Peyer's patch (tissue), 4 donors: ENCODE measurements at places on chromosomes 4 and X. TPM values are rescaled to one million over a fixed set of nuclear protein-coding genes. Genes with fewer than 3 reads are reported as not detected.

TMEM31 gene
- total RNA-seq: not detected

C1QTNF7 gene
- 5.0 TPM for total RNA-seq

FGF16 gene
- total RNA-seq: not detected

FOXR2 gene
- total RNA-seq: not detected

HSD17B13 gene
- total RNA-seq: 4.0 TPM

TMEM144 gene
- 7.4 TPM for total RNA-seq

GPR78 gene
- not detected for total RNA-seq

DNA sequence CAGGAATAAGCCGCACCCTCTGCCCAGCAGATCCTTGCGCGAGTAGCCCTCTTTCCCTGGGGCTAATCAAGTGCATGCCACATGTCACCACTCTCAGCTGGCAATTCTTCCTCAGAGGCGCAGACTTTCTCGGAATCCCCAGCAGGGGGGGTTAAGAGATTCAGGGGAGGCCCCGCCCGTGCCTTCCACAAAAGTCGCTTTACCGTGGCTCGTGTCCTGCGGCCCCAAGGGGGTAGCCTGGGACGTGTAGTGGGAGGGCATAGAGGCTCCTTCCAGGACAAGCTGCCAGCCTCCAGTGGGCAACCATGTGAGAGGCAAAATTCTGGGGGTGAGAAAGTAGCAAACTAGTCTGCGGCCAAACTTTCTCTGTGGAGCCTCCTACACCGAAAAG, 652 bp downstream of the SRPX start:
- H3K27me3 ChIP-seq: no peaks in the 10 kb centered on the region
- no peaks in the 10 kb centered on the region for H3K4me1 ChIP-seq
- H3K4me3 ChIP-seq: peak overlapping the region; percentile 57
- H3K36me3 ChIP-seq: no peaks in the 10 kb centered on the region

DNA sequence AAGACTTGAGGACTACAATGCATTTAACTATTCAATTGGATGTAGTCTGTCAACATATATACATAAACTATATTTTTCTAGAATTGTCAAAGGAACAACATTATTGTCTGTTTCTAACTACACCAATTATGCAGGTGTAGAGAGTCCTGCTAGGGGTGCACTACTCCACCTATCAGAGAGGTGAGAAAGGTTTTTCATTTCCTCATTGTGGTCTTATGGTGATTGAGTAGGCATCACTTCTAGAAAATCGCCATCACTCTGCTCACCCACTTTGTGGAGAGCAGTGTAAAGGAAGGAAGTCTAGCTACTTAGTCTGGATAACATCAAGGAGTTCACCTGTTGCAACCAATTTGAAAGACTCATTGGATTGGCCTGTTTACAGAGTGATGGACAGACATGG, 4.4 kb upstream of the ADH1C start:
- no peak overlapping the region for H3K27ac ChIP-seq
- no peaks in the 10 kb centered on the region for H3K4me1 ChIP-seq
- H3K36me3 ChIP-seq: no peaks in the 10 kb centered on the region
- H3K4me3 ChIP-seq: no peak overlapping the region

GRCh38 chrX:107199491-107199890, 6.7 kb downstream of the NUP62CL start:
- H3K36me3 ChIP-seq: no peaks in the 10 kb centered on the region
- H3K4me3 ChIP-seq: no peak overlapping the region
- no peaks in the 10 kb centered on the region for H3K27me3 ChIP-seq
- no peak overlapping the region for H3K27ac ChIP-seq
- no peak for DNase-seq

DNA sequence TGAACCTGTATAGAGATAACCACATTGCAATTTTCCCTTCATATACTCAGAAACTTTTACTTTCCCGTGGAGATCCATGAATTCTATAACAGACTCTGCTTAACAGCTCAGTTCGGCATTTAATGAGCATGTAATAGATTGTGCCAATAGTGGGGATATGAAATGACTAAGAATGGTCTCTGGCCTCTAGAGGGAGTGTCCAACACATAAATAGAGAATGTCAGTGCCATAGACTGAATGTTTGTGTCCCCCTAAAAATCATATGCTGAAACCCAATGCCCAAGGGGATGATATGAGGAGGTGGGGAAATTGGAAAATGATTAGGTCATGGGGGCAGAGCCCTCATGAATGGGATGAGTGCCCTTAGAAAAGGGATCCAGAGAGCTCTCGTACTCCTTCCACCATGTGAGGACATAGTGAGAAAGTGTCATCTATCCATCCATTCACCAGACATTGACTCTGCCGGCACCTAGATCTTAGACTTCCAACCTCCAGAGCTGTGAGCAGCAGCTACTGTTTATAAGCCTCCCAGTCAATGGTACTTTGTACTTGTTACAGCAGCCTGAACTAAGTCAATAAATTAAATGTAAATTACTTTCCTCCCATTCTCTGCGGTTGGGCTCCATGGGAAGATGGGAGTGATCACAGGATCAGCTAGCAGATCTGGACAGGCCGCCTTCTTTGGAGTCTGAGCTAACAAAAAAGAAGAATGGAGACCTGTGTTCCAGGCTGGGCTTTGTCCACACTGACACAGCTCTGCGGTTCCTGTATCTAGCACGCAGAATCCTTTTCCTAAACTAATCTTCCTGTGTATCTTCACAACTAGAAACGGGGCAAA, 28.1 kb upstream of the HPSE start:
- H3K27ac ChIP-seq: no peak overlapping the region
- no peak overlapping the region for H3K4me3 ChIP-seq
- H3K4me1 ChIP-seq: peaks cover 5% of the 10 kb centered on the region
- no peak for DNase-seq

DNA sequence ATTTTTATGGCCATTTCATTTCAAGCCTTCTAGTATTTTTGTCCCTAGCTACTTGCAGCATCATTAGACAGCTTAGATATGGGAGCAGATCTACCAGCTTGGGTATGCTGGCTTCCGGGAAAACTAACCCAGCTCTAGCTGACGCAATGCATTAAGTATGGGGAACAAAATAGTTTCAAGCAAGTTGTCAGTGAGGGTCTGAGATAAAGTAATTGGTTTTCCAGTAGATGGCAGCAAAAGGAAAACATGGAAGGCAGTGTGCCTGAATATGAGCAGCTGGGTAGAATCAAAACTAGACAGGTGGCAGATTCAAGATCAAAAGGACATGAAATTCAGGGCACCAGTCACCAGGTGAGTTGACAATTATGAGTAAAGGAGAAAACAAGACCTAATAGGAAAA, 340.9 kb upstream of the CTSO start:
- no peaks in the 10 kb centered on the region for H3K4me1 ChIP-seq
- no peak overlapping the region for H3K4me3 ChIP-seq
- no peak overlapping the region for H3K27ac ChIP-seq
- H3K36me3 ChIP-seq: no peaks in the 10 kb centered on the region

GRCh38 chr4:116217781-116218180, 867.6 kb downstream of the TRAM1L1 start:
- H3K4me3 ChIP-seq: no peak overlapping the region
- no peaks in the 10 kb centered on the region for H3K4me1 ChIP-seq
- no peak overlapping the region for H3K27ac ChIP-seq

- H3K4me3 ChIP-seq: peak overlapping the region; percentile 73
- peaks cover 7% of the 10 kb centered on the region for H3K4me1 ChIP-seq
- peak overlapping the region; percentile 75 for H3K27ac ChIP-seq
- H3K36me3 ChIP-seq: no peaks in the 10 kb centered on the region
- DNase-seq: peak; percentile 72
These were observed 361 bp downstream of the QDPR start for GRCh38 chr4:17511509-17511949.

GRCh38 chr4:72467633-72468032, 101.4 kb downstream of the ADAMTS3 start:
- H3K36me3 ChIP-seq: no peaks in the 10 kb centered on the region
- no peak for DNase-seq
- no peaks in the 10 kb centered on the region for H3K4me1 ChIP-seq
- H3K27me3 ChIP-seq: no peaks in the 10 kb centered on the region
- no peak overlapping the region for H3K4me3 ChIP-seq
- no peak overlapping the region for H3K27ac ChIP-seq

GRCh38 chrX:119095936-119096335, 23.1 kb downstream of the CT47C1 start:
- no peak for DNase-seq
- H3K36me3 ChIP-seq: no peaks in the 10 kb centered on the region
- H3K4me1 ChIP-seq: no peaks in the 10 kb centered on the region
- no peak overlapping the region for H3K27ac ChIP-seq
- H3K4me3 ChIP-seq: no peak overlapping the region

- no peaks in the 10 kb centered on the region for H3K36me3 ChIP-seq
- no peak for DNase-seq
- no peak overlapping the region for H3K4me3 ChIP-seq
- no peaks in the 10 kb centered on the region for H3K27me3 ChIP-seq
These were observed 6.9 kb upstream of the CTSO start for GRCh38 chr4:155960522-155960921.

GRCh38 chr4:16125571-16126445, 42.0 kb upstream of the PROM1 start:
- no peaks in the 10 kb centered on the region for H3K36me3 ChIP-seq
- H3K27ac ChIP-seq: no peak overlapping the region
- H3K4me3 ChIP-seq: no peak overlapping the region
- no peaks in the 10 kb centered on the region for H3K4me1 ChIP-seq
- no peak for DNase-seq

DNA sequence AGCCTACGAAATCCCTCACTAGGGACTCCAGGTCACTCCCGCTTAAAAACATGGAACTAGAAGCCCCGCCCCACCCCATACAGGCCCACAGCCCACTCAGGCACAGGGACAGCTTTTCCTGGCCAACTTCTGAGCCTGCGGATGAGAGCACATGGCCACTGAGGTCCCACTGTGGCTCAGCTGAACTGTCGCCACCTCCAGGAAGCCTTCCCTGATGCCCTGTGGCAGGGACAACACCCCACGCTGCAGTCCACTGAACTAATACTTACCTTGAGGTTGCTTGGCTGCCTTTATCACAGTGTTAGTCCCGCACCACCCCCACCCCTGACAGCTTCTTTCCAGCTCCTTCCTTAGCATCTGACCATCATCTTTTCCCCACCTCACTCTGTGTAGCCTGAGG, 39.3 kb upstream of the MAN2B2 start:
- no peaks in the 10 kb centered on the region for H3K4me1 ChIP-seq
- no peaks in the 10 kb centered on the region for H3K27me3 ChIP-seq
- H3K27ac ChIP-seq: no peak overlapping the region
- H3K4me3 ChIP-seq: no peak overlapping the region

- no peak overlapping the region for H3K4me3 ChIP-seq
- no peak for DNase-seq
- H3K4me1 ChIP-seq: no peaks in the 10 kb centered on the region
- H3K27me3 ChIP-seq: no peaks in the 10 kb centered on the region
- no peaks in the 10 kb centered on the region for H3K36me3 ChIP-seq
- H3K27ac ChIP-seq: no peak overlapping the region
These were observed 19.5 kb upstream of the PDGFRA start for GRCh38 chr4:54209617-54210016.

- H3K4me3 ChIP-seq: no peak overlapping the region
- H3K36me3 ChIP-seq: no peaks in the 10 kb centered on the region
- no peaks in the 10 kb centered on the region for H3K27me3 ChIP-seq
- H3K27ac ChIP-seq: no peak overlapping the region
These were observed 12.9 kb downstream of the LETM1 start for GRCh38 chr4:1842993-1843448.

DNA sequence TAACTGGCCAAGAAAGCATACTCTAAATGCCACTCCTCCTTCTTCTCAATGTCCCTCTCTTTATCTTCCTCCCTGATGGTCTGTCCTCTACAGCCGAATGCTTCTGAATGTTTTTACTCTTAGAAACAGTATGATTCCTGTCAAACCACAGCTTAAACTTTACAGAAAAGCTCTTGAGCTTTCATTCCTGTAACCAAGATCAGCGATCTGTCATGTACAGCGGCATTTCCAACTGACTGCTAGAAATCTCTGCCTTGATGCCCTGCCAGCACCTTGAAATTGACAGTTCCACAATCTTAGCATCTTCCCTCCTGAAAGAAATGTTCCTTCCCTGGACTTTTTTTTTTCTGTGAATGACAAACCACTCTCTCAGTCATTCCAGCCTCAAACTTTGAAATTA, 11.5 kb upstream of the GATB start:
- H3K4me3 ChIP-seq: no peak overlapping the region
- no peaks in the 10 kb centered on the region for H3K4me1 ChIP-seq
- DNase-seq: no peak
- no peaks in the 10 kb centered on the region for H3K36me3 ChIP-seq
- H3K27ac ChIP-seq: no peak overlapping the region

DNA sequence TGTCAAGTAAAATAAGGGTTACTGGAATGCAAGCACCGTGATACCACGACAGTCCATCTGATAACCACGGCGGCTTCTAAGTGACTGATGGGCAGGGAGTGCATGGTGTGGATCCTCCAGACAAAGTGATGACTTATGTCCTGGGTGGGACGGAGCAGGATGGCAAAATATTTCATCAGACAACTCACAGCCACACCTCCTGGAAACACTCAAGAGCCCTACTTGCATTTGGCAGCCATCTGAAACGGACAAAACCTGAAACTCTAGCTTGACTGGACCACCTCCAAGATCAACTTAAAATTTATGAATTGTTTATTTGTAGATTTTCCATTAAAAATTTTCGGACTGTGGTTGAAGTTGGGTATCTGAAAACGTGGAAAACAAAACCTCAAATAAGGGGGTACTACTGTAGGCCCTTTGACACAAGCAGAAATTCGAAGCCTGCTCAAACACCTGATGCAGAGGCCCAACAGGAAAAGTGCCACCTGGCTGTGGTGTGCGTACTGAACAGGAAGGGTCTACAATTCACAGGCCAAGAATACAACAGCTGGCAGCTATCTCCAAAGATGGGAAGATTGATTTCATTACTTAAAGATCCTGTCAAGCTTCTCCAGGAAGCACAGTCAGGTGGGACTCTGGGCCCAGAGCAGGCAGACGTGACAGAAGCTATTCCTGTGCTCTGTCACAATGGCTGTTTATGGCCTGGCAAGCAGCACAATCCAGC, 26.0 kb downstream of the LRIT3 start:
- DNase-seq: no peak
- no peaks in the 10 kb centered on the region for H3K36me3 ChIP-seq
- no peak overlapping the region for H3K4me3 ChIP-seq
- no peaks in the 10 kb centered on the region for H3K4me1 ChIP-seq
- no peaks in the 10 kb centered on the region for H3K27me3 ChIP-seq
